ENCODE measurements at places on chromosomes 7 and 10.

DNA sequence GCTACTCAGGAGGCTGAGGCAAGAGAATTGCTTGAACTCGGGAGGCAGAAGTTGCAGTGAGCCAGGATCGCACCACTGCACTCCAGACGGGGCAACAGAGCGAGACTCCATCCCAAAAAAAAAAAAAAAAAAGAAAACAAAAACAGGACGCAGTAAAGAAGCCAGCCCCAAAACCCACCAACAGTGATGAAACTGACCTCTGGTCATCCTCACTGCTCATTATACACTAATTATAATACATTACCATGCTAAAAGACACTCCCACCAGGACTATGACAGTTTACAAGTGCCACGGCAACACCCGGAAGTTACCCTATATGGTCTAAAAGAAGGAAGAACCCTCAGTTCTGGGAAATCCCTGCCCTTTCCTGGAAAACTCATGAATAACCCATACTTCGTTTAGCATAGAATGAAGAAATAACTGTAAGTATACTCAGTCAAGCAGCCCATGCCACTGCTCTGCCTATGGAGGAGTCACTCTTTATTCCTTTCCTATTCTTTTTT is 40.0 kb upstream of the EIF4H start:
- DNase-seq = no peak

GRCh38 chr7:135385209-135385608 is 124.7 kb downstream of the CNOT4 start:
- no peak for DNase-seq

GRCh38 chr10:100364735-100365391 is 17.8 kb downstream of the SCD start:
- peak; percentile 45 for DNase-seq

DNA sequence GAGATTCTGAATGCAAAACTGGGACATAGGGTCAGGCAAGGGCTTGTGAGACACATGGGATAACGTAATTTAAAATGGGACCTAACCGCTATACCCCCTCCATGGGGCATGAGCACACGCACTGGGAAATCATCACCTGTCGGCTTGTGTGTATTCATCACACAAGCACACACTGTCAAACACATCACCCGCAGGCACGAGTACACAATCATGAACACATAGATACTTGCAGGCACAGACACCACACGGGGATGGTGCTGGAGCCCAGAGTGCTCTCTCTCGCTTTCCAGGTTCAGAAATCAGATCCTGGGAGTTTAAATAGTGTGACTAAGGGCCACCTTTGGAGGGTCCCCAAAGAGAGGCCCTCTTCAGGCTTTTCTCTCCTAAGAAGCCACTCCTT is 19.6 kb upstream of the TLX1 start:
- DNase-seq = no peak

DNA sequence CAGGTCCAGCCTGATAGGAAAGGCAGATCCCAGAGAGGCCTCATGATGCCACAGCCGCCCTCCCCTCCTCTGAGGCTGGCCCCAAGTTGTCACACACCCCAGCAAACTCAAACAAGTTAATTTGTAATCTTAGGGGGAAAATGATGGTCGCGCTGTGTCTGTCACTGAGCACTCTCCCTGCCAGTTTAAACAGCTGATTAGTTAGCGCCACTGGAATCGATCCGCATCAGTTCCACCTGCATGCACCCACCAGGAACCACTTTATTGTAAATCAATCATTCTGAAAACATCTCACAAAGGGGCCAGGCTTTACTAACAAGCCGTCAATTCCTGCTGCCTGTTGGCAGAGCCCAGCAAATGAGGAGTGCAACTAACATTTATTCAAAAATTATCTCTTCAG is 870.9 kb downstream of the KCNMA1 start:
- no peak for DNase-seq
